ENCODE measurements at places on chromosomes 5 and 9. TPM values are rescaled to one million over a fixed set of nuclear protein-coding genes. Genes with fewer than 3 reads are reported as not detected.

- DNase-seq, result no peak
Measured at GRCh38 chr5:136076881-136077445, 48.2 kb downstream of the TGFBI start.

DNA sequence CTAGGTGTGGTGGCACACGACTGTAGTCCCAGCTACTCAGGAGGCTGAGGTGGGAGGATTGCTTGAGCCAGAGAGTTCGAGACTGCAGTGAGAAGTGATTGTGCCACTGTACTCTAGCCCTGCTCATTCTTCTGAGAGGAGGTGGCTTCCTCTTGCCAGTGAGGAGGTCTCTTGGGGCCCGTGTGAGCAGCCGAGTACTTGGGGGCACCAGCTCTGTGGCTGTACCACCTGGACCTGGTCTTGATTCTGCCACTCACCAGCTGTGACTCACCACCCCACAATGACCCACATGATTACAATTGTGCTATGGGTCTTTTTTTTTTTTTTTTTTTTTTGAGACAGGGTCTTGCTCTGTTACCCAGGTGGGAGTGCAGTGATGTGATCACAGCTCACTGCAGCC is 18.0 kb upstream of the CRB2 start:
- DNase-seq, result no peak

DNA sequence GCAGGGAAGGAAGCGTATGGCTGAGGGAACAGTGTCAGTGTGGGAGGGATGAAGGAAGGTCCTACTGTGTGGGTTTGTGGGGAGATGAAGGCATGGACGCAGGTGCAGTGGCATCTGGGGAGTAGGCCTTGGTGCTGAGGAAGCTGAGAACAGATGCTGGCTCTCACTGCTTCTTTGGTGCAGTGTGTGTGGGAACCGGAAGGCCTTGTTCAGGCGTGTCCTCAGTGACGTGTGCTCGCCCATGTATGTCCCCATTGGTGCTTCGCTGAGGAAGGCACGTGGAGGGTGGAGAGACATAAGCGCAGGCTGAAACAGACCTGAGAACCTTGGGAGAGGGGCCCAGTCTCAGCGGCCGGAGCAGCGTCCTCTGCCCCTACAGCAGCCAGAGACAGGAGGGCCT is 18.7 kb downstream of the ADAMTS13 start:
- no peak for DNase-seq

- DNase-seq, result no peak
Measured at GRCh38 chr5:69105996-69106906, 12.4 kb downstream of the SLC30A5 start.

DNA sequence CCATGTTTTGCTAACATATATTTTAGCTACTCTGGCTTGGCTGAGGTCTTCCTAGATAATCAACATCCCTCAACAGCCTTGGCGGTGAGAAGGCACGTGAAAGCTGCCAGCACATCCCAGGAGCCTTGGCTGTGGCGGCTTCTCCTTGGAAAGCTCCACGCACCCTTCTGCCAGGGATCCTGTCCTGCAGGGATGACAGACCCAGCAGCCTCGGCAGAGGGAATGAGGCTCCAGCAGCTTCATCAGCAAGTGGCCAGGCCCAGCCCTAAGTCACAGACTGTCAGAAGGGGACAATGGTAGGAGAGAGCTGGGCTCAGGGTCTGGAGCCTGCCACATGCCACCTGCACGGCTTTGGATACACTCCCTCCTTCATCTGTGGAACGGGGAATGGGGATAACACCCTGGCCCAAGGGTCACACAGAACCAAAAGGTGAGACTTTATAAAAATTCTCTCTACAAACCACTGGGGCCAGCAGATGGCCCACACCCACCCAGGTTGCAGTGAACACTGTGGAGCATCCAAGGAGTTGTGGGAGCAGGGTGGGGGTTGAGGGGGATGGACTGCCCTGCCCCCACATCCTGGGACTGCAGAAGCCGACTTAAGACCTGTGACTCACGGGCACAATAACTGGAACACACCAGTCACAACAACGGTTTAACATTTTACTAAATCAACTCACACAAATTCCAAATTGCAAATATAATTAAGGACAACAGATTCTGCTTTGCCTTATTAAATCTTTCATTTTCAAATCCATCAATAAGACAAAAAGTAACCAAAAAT is 65.1 kb downstream of the MACROH2A1 start:
- no peak for DNase-seq

- DNase-seq, result no peak
Measured at GRCh38 chr9:72457366-72457765, 64.0 kb upstream of the TMC1 start.

DNA sequence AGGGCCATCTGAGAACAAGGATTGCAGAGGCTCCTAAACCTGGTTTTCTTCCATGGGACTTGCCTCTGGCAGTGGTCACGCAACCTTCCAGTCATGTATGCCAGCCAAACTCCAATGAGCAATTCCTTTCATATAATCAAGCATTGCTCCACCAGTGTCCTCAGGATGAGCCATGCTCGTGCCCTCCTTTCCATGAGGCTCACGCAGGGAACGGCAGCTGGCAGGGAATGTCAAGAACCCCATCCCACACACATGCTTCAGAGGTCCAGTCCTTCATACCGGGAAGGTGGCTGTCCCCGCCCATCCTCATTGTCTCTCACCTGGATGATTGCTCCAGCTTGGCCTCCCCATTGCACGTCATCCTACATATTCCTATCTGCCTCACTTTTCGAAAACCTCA is 13.4 kb upstream of the ZBTB34 start:
- DNase-seq, result no peak

GRCh38 chr9:97889941-97890887 is 32.1 kb downstream of the TRMO start:
- DNase-seq, result peak; percentile 71

- DNase-seq, result no peak
Measured at GRCh38 chr5:95959888-95960666, 1.6 kb downstream of the ELL2 start.

- no peak for DNase-seq
Measured at GRCh38 chr5:119902593-119902992, 273.2 kb downstream of the FAM170A start.

DNA sequence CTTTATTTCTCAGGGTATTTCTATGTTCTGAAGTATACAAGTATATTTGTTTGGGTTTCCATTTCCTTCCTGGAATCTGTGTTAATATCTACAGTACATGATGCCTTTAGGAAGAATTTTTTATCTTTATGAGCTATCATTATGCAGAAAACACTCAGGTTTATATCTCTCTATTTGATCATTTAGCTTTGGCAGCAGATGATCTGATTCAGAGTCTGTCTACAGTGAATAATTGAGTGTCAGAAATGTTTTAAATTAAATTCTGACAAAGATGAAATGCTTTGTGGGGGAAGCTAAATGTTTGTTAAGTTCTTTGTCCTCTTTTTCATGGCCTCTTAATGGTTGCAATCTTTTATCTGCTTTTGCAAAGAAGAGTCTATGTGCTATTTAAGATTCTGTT is 2141.0 kb upstream of the ACO1 start:
- DNase-seq, result no peak

DNA sequence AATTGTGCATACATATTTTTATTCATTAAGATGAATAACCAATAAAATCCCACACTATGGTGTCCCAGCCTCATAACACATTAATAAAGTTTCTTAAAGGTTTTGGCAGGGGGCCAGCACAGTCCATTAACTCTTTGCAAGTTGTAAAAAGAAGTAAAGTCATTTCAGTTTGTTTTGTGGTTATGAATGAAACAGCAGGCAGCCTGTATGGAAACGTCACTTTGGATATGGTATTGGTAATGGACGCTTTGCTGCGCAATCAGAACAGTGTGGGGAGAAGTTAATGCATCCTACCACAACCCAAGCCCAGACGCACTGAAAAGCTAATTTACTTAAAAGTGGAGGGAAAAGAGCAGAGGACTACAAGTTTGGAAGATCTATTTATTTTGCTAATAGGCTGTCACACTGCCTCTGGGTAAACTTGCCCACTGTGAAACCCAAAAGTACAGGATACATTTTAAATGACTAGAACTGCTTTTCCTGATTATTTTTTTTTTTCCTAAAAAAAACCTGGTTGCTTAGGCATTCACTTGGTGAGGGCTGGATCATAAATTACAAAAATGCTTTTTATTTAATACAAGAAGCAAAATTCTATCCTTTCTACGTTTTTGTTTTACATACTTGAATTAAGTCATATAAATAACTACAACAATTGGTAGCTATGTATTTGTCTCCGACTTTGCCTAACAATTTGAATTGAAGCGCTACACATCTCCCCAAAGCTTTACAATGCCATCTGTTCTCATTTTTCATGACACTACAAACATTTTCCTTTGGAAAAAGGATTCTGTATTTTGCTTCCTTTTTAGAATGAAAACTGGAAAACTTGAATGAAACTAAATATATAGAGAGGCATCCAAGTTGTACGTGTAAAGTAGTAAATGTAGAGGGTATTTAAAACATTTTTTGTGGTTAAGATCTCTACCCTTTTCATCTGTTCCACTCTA is 104.3 kb downstream of the NFIB start:
- no peak for DNase-seq

- no peak for DNase-seq
Measured at GRCh38 chr5:130963798-130964197, 201.3 kb downstream of the HINT1 start.

- DNase-seq, result no peak
Measured at GRCh38 chr5:90987726-90988125, 395.4 kb downstream of the ARRDC3 start.

DNA sequence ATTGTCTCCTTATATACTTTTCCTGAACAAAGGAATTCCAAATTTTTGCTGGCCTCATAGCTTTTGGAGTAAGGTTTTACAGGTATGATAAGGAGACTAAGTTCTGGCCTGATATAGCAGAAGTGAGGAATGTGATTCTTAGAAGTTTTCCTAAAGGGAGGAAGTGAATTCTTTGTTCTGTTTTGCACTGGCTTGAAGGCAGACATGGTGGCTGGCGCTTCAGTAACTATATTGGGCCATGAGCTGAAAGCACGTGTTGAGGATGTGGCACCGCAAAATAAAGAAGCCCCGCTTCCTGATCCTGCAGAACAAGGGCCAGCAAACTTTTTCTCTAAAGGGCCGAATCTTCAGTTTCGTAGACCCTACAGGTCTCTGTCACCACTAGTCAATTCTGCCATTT is 224.2 kb downstream of the SNX18 start:
- DNase-seq, result no peak

DNA sequence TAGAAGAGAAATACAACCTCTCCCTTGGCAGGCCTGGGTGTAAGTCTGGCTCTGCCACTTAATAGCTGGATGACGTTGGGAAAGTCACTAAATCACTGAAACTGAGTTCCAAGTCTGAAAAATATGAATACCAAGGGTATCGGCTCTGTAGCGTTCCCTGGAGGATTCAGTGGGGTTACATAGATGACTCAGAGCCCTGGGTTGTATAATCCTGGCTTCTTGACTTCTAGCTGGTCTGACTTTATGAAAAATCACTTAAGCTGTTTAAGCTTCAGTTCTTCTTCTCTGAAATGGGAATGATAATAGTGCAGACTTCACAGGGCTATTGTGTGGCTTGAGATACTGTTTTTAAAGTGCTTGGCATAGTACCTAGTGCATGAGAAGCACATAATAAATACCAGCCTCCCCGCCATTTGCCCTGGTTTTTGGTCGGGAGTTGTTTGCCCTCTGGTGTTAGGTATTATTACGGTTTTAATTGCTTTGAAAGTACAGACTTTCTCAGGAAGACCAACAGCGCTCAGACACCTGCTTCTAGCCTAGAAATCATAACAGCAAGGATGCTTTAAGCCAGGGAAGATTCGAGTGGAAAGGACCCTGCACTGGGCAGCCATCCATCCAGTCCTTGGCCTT is 43.0 kb downstream of the CYFIP2 start:
- no peak for DNase-seq

DNA sequence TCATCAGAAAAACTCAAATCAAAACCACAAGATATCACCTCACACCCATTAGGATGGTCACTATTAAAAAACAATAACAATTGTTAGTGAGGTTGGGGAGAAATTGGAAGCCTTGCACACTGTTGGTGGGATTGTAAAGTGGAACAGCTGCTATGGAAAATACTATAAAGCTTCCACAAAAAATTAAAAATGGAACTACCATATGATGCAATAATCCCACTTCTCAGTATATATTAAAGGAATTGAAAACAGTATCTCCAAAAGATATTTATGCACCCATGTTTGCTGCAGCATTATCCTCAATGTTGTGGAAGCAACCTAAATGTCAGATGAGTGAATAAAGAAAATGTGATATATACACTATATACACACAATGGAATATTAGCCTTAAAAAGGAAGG is 14.5 kb upstream of the ADRA1B start:
- DNase-seq, result no peak

DNA sequence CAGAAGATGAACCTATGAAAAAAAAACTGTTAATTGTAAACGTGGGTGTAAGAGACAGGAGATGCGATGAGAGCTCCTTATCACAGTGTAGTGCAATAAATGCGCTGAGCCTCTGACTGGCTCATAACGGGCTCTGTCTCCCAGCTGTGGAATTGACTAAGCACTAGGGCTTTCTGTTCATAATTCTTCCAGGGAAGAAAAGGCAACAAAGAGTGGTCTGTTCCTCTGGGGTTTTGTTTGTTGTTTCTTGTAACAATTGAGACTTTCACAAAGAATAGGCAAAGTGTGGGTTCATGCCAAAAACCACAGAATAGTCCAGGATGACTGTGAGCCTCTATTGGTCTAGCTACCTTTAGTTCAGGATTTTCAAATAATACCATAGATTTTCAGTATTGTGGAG is 39.4 kb downstream of the UBE2QL1 start:
- DNase-seq, result no peak

DNA sequence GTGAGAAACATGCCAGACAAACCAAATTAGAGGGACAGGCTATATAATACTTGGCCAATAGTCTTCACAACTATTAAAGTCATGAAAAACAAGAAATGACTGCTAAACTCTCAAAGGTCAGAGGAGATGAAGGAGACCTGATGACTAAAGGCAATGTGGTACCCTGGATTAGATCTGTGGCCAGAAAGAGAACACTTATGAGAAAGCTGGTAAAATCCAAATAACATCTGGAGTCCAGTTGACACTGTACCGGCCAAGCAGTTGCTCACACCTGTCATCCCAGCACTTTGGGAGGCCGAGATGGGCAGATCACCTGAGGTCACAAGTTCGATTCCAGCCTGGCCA is 24.4 kb downstream of the ATOX1 start:
- no peak for DNase-seq

- DNase-seq, result no peak
Measured at GRCh38 chr9:89418882-89419640, 78.9 kb downstream of the SEMA4D start.

GRCh38 chr5:134053840-134054338 is 49.1 kb upstream of the VDAC1 start:
- DNase-seq, result no peak

GRCh38 chr5:51376509-51376908 is 6.7 kb upstream of the ISL1 start:
- no peak for DNase-seq

The SH3RF2 gene
- 0.23 TPM for total RNA-seq

The MYO10 gene
- 132 TPM for total RNA-seq

The TLR4 gene
- total RNA-seq, result 7.9 TPM

The HEMGN gene
- total RNA-seq, result 0.44 TPM

The TICAM2 gene
- total RNA-seq, result 1.9 TPM

The FOXD4 gene
- 0.49 TPM for total RNA-seq

The PCDHB10 gene
- 10.3 TPM for total RNA-seq

The GPSM1 gene
- 31.7 TPM for total RNA-seq

Measured in endothelial cell (in vitro differentiated cells).